Neuronal stem cell (in vitro differentiated cells): ENCODE measurements at places on chromosomes 11 and 22.

GRCh38 chr22:48889887-48890692 lies 937.6 kb downstream of the BRD1 start:
- no peak for DNase-seq

GRCh38 chr11:7467652-7468051 lies 17.7 kb upstream of the OLFML1 start:
- no peak for DNase-seq

DNA sequence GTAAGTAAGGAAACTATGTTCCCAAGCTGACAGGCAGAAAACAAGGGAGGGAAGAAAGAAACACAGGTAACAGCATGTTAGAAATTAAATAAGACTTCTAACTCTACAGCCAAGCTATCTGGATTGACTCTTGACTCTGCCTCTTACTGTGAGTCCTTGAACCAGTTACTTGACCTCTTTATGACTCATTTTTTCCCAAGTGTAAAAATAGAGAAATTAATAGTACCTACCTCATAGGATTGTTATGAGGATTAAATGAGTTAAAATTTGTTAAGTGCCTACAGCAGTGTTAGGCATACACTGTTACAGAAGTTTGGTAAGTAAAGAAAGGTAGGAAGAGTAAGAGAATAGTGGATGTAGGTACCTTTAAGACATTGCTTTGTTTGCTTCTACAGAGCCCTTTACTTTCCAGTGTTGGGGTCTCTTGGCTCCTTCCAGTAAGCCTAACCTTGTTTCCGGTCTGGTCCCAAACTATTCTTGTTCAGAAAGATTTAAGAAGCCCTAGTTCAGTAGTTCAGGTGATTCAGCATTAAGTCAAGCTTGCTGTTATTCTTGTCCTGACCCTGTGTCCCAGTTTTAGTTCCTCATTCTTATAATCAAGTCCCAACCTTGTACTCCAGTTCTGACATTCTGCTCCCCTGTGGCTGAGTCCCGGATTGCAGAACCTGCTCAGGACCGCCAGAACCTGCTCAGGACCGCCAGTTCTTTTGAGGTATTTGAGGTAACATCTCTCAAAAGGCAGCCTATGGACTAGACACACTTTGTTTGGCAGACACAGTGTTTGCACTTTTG lies 963.4 kb upstream of the CCDC90B start:
- no peak for DNase-seq

DNA sequence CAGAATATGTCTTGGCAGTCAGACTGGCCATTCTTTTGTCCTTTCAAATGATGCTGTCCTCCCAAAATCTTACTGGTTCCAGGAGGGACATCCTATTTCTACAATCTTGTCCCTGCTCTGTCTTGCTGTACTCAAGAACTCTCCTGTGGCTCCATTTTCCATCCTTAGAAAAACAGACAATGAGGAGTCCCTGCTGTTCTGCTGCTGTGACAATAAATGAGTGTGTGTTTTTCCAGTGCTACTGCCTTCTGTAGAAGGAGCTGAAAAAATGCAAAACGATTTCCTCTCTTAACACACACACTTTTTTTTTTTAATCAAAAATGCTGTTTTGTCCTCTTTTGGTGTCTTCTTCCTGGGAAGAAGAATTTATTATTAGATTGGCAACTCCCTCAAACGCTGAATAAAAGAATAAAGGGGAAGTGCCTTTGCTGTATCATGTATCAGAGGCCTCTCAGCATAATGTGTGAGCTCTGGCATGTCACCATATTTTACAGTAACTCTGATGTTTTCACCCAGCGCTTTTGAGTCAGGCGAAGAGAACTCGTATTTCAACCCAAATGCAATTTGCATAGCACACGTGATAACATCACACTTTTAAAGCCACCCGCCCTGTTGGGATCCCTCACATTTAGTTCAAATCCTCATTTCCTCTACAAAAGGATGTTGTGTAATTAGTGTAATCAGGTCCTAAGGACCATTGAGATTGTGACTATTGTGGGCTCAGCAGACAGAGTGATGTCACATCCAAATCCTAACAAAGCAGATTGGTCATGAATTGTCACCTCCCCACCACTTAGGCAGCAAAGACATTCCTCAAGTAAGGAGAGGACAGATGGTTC lies 496.0 kb upstream of the LARGE1 start:
- no peak for DNase-seq

DNA sequence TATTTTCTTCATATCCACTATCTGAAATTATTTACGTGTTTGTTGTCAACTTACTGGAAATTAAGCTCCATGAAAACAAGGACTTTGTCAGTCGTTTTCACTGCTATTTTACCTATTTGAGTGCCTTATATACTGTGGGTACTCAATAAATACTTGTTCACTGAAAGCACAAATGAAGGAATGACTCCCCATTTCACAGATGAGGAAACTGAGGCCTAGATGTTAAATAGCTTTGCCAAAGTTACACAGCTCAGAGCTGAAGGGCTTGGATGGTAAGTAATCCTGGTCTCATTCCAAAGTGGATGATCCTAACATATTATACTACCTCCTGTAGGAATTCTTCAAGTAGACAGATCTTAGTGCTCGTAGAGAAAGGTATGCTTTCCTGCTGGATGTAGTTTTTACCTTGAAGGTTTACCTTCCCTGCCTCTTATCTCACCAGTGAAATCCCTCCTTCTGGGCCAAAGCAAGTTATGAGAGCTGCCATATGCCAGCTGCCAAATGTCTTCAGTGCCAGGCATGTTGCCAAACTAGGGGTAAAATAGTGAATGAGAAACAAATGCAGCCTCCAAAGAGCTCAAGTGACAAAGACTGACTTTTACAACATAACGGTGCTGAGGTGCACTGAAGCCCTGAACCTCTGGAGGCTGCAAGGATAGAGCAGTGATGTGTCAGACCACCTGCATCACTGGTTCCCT lies 129.7 kb downstream of the TRIM44 start:
- DNase-seq, result no peak

- DNase-seq, result no peak
These were observed 11.3 kb downstream of the CACNG2 start for GRCh38 chr22:36692280-36692679.

DNA sequence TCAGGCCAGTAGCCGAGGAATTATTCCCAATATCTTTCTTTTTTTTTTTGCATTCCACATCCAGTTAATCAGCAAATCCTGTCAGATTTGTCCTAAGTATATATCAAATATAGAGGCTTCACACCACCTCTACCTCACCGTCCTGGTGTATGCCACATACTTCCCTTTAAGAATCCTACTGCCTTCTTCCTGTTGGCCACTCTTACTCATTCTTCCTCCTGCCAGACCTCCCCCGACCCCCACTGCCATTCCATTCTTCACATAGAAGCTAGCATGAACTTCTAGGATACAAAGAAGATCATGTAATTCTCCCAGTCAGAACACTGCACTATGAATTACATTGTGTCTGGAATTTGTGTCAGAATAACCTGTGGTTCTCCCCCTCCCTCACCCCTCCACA lies 89.5 kb downstream of the TRIM44 start:
- no peak for DNase-seq

DNA sequence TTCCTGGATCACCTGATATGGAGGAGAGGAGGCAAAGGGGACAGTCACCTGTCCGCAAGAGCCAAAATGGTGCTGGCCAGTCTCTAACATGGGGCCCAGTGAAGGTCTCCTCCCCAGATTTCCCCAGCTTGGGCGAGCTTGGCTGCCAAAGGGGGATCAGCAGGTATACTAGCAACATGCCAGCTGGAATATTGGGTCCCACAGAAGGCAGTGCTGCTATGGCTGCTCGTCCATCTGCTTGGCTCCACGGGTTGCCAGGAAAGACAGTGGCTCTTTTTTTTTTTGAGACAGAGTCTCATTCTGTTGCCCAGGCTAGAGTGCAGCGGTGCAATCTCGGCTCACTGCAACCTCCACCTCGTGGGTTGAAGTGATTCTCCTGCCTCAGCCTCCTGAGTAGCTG lies 12.7 kb upstream of the KAT5 start:
- no peak for DNase-seq

DNA sequence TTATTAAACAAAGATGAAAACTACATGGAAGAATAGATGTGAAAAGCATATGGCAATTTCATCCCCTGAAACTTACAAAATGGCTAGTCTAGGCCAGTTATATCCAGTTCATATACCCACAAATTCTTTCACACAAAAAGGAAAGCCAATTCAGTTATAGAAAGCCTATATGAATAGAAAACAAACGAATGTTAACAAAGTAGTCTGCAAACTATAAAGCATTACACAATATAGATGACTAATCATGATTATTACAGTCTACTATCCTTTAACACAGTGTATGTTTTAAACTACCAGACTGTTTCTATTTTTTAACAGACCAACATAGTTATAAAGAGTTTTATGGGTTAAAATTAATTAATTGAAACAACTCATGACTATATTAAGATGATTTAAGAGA lies 12.1 kb downstream of the DCUN1D5 start:
- DNase-seq, result no peak

DNA sequence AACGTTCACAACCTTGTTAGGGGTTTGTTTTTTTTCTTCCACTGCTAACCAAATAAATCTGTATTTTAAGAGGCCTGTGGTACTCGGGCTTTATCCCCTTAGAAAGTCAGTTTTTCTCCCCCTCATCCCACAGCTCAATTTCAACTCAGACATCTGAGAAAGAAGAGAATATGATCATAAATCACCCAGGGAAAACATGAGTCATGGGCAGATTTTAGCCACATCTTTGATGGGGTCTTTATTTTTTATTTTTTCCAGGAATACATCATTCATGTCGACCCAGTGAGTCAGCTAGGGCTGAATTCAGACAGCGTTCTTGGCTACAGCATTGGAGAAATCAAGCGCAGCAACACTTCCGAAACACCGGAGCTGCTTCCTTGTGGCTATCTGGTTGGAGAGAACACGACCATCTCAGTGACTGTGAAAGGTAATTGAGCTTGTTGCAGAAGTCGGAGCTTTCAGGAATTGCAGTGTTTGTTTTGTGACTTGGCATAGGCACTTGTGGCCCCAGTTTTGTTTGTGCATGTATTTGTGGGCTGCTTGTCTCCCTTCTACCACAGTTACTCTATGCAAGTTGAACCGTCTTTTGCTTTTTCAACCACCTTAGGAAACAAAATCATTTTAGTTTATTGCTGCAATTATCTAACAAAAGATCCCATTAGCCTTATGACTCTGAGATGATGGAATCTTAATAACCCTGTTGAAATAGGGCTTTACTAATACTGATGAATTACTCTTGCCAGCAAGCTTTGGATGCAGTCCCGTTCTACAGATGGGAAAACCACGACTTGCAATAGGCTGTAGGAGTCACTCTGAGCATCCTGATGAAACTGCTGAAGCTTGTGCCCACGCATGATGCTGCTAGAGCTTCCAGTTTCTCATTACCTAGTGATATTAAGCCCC lies 62.7 kb downstream of the DBX1 start:
- no peak for DNase-seq

DNA sequence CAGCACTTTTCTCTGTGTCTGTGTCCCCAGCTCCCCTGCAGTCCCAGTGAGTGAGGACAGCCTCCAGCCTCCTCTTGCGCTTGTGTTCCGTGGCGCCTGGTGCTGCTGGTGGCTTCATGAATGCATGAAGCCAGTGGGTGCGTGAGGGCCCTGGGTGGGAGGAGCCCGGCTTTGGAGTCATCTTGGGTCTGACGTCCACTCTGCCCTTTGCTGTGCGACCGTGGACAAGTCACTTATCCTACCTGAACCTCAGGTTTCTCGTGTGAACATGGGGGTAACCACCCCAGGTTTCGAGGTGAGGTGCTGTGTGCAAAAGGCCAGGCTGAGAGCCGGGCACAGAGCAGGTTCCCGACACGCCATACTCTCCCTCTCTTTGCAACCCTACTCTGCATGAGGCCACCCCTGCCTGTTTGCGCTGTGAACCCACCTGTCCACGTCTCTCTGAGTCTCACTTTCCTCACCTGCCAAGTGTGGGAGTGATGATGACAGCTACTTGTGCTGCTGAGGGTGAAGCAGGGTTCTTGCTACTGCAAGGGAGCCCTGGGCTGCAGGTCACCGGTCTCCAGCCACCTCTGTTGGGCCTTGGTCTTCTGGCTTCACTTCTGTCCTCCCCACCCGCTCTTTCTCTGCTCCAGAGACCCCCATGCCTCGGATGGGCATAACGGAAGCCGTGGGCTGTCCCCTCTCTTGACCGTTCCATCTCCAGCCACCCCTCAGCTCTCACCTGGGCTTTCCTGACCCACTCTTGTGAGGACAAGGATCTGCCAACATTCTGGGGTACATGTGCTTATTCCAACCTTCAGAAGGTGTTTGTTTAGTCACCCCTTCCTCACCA lies 537.6 kb downstream of the TBC1D22A start:
- no peak for DNase-seq

- no peak for DNase-seq
These were observed 92.5 kb downstream of the TMPRSS5 start for GRCh38 chr11:113613619-113614018.

DNA sequence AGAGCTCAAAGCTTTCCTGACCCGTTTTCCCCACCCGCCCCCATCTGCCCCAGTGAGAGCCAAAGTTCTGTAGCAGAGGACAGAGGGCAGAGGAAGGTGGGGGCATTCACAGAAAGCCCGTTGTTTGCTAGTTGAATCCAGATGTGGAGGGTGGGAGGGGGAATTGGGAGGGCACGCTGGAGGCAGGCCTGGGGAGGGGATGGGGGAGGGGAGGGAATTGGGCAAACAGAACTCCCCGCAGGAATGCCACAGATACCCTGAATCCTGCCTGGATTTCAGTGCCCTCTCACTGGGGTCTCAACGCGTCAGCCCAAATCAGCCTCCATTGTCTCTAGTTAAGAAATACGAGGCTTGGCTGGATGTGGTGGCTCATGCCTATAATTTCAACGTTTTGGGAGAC lies 12.9 kb upstream of the OAF start:
- DNase-seq, result no peak

DNA sequence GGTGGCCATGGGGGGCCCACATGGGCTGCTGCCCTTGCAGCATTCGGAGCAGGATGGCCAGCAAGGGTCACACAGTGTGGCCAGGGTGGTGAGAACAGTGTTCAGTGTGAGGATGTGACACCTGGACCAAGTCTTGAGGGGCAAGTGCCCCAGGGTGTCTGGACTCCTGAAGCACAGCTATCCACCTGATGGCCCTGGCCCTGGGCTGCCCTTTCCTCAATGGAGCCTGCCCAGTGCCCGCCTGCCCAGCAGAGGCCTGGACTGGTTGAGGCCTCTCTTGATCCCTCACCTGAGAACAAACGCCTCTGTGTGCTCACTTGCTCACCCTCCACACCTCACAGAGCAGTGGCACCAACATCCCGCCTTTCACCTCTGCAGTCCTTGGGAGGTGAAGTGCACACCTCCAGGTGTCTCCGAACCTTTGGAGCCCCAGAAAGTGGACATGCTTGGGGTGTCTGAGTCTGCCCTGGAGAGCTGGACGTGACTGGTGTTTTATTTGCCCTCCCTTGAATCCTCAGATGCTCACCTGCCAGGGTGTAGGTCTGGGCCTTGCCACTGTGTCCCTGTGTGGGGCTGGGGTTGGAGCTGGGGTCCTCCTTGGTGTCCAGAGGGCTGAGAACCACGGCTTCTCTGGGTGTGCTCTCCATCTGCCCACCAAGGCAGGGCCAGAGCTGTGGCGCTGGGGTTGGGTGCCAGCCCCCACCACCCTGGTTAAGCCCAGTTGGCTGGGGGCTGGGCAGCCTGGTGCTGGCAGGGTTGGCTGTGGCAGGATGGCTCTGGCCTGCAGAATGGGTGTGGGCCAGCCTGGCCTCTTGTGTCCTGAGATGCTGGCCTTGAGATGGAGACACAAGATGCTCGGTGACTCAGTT lies 3.8 kb upstream of the MUC2 start:
- DNase-seq, result no peak
